ENCODE measurements at places on chromosomes 7 and 10.

- DNase-seq: no peak
Observed at GRCh38 chr10:6175329-6176055, 27.2 kb upstream of the PFKFB3 start.

DNA sequence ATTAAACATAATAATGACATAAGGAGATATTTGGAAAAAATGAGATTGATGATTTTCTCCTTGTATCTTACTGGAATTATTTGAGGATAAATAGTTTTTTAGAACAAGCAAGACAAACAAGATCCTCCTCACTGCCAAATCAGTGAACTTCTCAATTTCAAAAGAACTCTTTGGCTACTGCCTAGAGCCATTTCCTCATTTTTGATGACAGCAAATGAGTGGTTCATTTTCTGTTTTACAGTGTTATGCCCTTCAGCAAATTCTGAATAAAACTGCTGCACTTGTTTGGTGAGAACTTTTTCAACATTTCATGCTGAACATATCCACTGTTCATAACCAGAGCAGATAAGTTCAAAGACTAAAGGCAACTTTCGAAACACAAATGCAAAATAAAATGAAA is 42.5 kb upstream of the AHR start:
- no peak for DNase-seq

DNA sequence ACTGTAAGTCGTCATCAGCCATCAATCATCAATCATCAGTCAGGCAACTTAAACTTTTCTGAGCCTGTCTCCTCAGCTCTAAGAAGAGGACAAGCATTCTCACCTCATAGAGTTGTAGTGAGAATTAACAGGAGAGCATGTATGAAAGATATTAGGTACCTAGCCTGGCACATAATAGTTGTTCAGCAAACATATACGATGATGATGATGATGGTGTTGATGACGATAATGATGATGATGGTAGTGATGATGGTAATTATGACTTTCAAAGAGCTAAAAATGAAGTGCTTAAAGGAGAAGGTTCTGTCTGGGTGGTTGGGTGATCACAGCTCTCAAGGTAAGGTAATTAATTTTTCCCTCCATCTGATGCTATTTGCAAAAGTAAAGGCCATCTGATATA is 55.1 kb upstream of the ADRB1 start:
- DNase-seq: no peak

GRCh38 chr10:35126530-35127288 is at the start of gene CREM:
Gene CREM (plus strand): TSS chr10:35126846. CDS start chr10:35137836, 10,990 bp downstream.
- peak; percentile 99 for DNase-seq

DNA sequence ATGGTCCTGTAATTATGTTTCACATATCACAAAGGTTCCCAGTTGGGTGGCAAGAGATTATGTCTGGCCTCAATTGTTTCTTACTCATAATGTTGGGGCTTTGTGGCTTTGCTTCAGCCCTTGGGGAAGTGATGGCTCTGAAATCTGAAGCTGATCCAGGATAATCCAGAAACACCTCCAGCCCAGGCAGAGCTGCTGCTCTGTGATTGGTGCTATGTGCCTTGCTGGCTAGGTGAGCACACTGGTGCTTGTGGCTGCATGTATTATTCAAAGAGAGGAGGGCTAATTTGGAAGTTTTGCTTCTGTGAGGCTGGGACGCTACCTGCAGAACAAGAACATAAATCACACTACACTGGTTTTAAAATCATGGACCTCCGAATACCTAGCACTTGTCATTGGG is 346.6 kb upstream of the MGMT start:
- no peak for DNase-seq

- DNase-seq: no peak
Observed at GRCh38 chr7:156019776-156020565, 207.7 kb upstream of the SHH start.

DNA sequence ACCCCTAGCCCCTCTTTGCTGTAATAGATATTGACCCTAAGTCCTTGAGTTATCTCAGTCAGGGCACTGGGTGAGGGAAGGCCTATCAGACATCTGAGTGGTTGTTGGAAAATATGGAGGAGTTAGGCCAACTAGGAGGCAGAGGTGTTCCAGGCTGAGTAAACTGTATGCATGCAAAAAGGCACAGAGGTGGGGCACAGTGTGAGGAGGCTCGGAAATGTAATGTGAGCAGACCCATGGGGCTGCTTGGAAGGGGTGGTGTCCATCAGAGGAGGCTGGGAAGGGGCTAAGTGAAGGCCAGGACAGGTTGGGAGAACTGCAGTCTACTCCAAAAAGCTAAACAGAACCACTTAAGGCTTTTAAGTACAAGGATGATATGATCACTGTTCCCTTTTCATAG is 323.2 kb upstream of the BMPER start:
- DNase-seq: no peak

GRCh38 chr10:76155961-76156360 is 724.5 kb downstream of the LRMDA start:
- DNase-seq: no peak

DNA sequence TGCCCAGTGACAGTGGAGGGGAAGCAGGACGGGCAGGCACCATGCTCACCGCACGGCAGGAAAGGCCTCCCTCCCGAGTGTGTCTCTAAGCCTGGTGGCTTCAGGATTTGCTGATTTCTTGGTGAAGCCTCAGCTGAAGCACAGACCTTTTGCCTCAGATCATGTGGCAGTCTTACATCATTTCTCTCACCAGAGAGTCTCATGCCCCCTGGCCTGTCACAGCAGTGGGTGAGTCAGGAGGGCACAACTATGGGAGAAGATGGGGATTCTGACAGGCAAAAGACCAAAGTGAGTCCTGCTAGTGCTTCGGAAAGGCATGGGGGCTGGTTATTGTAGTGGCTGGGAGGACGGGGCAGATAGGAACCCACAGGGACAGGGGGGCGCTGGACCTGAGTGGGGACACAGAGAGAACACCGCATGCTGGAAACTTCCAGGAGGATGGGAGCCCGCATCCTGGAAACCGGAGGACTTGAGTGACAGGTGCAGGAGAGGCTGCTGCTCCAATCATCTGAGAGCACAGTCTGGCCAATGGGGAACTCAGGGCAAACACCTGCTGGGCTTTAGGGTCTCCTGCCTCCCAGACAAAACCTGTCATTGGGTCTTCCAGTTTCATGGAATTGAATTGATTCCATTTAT is 166.8 kb downstream of the ADARB2 start:
- no peak for DNase-seq

- DNase-seq: no peak
Observed at GRCh38 chr10:87767253-87767652, 50.8 kb downstream of the ATAD1 start.

DNA sequence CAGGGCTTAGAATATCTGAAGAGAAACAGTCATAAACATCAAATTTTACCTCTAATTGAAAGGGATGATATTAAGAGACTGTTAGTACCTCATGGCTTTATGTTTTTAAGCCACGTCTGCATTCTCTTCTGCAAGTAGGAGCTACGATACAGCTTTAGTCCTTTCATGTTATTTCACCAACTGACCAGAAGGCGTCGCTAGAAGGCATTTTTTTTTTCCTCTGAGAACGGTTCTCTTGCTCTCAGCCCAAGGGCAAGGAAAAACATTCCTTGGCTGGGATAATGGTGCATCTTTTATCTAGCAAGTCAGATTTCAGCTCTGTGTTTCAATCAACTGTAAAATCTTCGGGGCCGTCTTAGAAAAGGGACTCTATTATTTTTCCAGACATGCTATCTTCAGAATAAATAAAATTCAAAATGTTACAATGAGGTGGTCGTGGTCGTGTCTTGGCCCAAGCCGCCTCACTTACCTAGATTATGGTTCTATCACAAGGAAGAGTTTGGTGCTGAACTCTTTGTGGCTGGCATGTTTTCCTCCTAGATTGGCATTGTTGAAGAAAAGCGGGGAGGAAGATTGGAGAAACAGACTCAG is 41.6 kb upstream of the LYZL2 start:
- DNase-seq: peak; percentile 5

GRCh38 chr10:132961787-132962622 is 19.6 kb upstream of the CFAP46 start:
- DNase-seq: no peak

- DNase-seq: no peak
Observed at GRCh38 chr10:104286939-104287338, 18.0 kb downstream of the GSTO2 start.

DNA sequence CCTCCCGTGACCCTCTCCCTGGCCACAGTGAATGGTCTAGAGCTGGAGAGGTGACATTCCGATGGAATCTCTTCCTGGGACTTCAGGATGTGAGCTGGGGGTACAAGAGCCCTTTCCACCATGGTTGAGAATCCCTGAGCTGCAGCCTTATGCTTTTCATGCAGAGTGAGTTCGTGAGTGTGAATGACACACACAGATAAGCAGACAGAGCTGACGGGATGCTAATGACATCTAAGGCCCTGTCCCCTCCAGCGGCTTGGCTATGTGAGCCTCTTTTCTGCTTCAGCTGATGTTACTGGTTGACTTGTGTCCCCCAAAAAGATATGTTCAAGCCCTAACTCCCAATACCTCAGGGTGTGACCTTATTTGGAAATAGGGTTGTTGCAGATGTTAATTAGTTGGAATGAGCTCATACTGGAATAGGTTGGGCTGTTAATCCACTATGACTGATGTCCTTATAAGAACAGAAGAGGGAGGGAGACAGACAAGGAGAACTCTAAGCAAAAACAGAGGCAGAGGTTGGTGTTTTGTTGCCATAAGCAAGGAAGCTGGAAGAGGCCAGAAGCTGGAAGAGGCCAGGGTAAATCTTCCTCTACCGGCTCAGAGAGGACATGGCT is 111.1 kb upstream of the AFAP1L2 start:
- no peak for DNase-seq

- no peak for DNase-seq
Observed at GRCh38 chr7:149226840-149227494, 12.5 kb upstream of the ZNF212 start.

DNA sequence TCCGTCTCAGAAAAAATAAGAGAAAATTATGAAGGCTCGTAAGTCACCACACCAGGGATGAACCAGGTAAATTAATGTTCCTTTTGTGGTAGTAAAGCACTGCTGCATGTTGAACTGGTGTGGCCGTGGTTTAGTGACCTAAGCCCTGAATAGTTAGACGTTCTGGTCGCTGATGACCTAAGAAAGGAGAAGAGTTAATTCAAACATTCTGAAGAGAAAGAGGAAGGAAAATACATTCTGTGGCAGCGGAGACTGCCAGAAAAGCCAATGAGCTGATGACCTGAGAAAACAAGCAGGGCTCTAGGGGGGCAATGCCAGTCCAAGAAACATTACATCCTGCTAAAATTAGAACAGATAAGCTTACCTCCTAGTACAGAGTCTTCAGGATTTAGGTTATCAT is 17.5 kb downstream of the DNAJC9 start:
- no peak for DNase-seq

DNA sequence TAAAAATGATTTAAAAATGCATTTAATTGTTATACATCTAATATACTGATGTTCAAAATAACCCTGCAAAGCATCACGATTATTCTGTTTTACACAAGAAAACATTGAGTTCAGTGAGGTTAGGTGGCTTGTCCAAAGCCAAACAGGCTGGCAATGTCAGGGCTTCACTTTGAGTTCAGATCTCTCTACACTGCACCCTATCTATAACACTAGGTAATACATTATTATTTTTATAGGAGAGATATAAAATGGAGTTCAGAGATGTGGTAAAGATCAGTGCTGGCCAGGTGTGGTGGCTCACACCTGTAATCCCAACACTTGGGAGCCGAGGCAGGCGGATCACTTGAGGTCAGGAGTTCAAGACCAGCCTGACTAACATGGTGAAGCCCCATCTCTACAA is 165.9 kb upstream of the MYO3A start:
- DNase-seq: no peak

DNA sequence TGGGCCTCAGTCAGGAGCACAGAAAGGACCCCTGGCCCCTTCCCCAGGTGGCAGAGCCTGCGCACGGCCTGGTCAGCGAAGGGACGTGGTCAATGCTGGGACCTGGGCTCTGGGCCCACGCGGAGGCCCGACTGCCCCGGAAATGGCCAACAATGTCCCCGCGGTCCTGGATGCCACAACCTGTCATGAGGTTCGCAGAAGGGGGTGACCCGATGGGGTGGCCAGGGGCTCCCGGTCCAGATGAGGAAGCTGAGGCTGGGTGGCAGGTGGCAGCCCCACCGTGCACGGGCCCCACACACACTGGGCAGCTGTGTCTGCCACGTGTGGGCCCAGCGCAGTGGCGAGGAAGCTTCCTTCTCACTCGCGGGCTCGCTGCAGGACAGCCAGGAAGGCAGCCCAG is 49.4 kb downstream of the DPYSL4 start:
- DNase-seq: no peak

DNA sequence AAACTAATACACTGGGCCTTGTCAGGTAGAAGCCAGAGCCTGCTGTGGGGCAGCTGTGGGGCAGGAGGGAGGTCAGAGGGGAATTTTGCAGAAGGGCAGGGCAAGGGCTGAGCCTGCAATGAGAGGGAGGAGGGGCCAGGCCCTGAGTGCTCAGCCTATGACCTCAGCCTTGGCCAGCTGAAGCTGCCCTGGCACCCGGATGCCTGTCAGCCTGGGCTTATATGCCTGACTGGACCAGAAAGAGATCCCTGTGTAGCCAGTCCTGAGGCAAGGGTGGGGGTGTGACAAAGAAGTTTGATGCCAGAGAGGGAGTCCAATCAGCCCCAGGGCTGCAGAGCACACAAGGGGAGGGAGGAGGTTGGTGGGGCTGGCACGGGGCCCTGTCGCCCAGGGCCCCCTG is 22.3 kb upstream of the PRRT4 start:
- no peak for DNase-seq

GRCh38 chr7:134440067-134440466 is 18.8 kb downstream of the AKR1B1 start:
- DNase-seq: no peak

DNA sequence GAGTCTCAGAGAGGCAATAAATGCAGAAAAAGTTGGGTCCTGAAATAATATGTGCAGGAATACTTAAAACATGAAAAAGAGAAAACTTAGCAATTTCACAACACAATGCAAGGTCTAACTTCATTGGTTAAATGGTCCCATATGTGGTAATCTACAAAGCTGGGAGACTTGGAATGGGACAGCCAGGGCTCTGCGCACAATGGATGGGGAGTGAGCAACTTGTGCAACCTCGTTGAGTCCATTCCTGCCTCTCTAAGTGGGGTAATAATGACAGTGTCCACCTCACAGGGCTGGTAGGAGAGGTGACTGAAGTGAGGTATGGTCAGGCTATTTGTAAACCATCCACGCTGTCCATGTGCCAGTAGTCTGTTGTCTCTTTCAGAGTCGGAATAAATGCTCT is 11.8 kb upstream of the EMX2 start:
- no peak for DNase-seq

GRCh38 chr7:27149842-27150567 is 2.4 kb downstream of the HOXA3 start:
- DNase-seq: peak; percentile 13

- DNase-seq: no peak
Observed at GRCh38 chr7:142248-142941, 50.0 kb upstream of the FAM20C start.

- no peak for DNase-seq
Observed at GRCh38 chr7:2872296-2872874, 28.3 kb upstream of the GNA12 start.

- DNase-seq: no peak
Observed at GRCh38 chr7:130278860-130279259, 12.2 kb downstream of the CPA2 start.

- no peak for DNase-seq
Observed at GRCh38 chr7:128323040-128323439, 20.7 kb downstream of the RBM28 start.
